ENCODE measurements at places on chromosomes 1 and 21.

DNA sequence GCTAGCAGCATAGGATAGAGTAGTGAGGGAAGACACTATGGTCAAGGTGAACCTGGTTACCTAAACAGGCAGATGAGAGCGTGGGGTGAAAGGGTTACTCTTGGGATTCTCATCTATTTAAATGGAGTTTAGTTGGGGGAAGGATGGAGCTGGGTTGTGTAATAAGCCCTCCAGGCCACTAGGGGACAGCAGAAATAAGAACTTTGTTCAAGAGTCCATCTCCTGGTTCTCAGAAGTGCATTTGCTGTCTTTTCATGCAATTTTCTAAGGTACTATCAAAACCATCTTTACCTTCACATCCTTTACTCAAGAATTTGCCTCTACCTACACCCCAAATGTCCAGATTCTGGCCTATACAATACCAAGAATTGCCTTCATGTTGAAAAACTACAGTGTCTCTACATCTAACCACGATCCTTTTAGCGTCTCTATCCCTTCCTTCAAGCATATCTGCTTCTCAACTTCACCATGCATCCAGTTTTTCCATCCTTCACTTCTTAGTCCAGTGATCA is 28.0 kb downstream of the SLAMF1 start:
- no peak for DNase-seq

GRCh38 chr1:39205781-39206464 is 1.4 kb downstream of the MACF1 start:
- no peak for DNase-seq

- peak; percentile 78 for DNase-seq
Measured at GRCh38 chr1:12541274-12542137, 76.5 kb downstream of the DHRS3 start.

GRCh38 chr21:43739621-43740435 is 20.9 kb downstream of the PDXK start:
- no peak for DNase-seq

DNA sequence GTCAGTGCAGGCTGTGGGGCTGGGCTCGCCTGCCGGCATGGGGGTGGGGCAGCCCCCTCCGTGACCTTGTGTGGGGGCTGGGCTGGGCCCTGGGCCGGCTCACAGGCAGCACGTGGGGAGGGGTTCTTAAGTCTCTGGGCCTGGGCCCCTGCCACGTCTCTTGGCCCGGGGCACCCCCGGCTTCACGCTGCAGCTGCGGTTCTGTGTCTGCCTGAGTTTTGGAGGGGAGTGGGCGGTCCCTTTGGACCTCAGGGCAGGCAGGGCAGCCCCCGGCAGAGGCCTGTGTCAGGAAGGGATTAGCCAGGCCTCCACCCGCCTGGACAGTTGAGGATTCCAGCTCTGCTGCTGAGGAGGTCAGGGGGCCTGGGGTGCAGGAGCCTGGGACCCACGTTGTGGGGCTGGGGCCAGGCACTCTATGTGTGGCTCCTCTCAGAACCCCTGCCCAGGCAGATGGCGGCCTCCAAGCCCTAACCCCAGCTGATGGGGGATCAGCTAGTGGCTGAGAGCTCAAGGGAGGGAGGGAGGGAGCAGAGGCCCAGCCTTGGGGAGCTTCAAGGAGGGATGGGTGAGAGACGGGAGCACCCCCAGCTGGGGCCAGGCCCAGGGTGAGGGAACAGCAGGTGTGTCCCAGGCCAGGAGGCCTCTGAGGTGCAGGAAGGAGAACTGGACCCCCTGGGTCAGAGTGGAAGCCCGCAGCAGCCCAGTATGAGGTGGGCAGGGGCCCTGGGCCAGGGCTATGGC is 1.8 kb upstream of the PLCH2 start:
- peak; percentile 44 for DNase-seq

DNA sequence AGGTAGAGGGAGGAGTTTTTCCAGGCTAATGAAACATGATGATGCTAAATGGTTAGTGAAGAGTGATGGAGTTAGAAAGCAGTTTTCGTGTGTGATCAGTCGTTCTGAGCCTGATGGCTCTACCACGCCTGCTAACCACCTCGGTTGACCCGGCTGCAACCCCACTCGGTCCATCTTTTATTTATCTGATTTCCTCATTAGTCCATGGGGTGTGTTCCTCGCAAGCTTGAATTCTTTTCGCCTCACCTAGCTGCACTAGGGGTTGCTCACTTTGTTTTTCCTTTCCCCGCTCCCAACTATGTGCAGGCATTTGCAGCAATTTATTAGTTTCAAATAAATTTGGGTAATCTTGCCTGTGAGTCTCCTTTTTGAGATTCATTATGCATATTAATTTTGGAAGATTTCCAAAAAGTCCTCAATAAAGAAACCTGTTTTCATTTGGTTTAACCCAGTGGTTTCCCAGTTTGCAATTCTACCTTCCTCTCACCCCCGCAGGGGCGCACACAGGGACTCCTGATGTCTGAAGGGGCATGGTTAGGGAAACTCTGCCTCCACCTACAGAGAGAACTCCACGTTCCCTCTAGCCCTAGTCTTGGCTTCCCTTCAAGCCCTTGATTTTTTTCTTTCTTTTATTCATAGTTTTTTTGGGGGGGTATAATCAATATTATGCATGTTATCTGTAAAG is 12.6 kb downstream of the B3GALT5 start:
- no peak for DNase-seq

DNA sequence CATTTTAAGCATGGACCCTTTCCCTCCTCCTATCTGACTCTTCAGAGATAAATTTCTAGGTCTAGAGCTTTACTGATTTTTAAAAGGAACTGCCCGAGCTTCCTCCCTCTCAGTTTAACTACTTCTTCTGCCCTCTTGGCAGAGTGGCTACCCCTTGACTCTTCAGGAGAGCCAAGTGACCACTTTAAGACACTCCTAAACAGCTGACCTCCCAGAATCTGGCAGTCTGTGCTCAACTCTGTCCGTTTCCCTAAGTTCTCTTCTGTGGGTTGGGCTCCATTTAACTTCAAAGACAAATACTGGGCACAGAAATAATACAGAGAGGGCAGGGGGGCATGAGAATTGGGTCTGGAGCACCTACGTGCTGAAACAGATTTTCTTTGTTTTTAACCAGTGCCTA is 196.3 kb upstream of the FOXD3 start:
- DNase-seq = no peak

DNA sequence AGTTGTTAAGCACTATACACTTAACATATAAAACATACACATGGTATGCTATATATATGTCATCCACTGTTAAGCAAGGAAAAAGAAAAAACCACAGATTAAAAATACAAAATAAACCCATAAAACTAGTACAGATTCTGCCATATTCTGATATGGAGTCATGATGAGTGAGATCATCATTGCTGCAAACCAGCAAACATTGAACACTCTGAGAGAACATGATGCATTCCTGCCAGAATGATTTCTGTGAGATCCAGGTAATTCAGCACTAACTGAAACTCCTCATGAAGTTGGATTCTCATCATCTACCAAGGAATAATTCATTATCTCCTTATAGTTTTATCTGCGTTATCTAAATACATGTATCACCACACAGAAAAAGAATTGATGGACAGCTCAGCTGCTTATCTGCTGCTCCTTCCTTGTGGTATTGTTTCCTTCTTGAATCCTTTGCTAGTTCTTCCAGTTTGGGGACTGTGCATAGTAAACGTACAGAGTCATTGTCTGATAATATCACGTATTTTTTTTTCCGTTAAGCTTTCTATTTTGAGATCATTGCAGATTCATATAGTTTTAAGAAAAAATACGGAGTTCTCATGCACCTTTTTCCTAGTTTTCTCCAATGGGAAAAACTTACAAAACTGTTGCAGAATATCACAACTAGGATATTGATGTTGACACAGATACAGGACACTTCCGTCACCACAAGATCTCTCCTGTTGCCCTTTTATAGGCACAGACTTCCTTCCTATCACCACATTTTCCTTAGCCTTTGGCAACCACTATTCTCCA is 9.3 kb downstream of the RAB4A start:
- no peak for DNase-seq

- no peak for DNase-seq
Measured at GRCh38 chr1:19403256-19403655, 82.1 kb downstream of the CAPZB start.

DNA sequence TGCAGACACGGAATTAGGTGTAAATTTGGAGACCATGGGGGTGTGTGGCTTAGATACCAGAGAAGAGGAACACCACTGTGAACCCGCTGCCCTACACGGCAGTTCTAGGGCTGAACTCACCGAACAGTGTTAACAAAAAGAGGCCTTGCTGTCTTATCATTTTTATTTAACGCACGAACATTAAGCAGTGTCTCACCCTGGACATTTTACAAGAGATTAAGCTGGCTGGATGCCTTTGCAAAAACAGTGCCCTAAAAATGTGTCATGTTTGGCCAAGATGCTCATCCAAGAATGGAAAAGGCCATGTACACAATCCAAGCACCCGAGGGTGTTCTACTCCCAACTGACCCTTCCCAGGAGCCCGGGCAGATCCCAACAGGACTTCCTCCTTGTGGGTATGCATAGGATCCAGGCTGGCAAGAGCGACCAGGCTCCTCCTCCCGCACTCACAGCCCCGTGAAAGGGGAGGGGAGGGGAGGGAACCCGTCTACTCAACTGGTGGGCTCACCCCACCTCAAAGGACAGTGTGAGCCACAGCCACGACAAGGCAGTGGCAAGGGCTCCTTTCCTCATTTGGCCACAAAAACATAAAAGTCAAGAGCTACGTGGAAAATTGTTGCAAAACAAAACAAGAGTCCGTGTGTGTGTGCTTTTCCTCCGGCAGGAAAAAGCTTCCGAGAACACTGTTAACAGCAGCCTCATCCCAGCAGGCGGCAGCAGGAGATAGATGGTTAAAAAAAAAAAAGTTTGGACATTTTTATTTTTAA is 20.3 kb downstream of the C2CD2 start:
- DNase-seq = no peak

GRCh38 chr1:89699451-89699986 is 66.6 kb downstream of the LRRC8C start:
- DNase-seq = no peak

DNA sequence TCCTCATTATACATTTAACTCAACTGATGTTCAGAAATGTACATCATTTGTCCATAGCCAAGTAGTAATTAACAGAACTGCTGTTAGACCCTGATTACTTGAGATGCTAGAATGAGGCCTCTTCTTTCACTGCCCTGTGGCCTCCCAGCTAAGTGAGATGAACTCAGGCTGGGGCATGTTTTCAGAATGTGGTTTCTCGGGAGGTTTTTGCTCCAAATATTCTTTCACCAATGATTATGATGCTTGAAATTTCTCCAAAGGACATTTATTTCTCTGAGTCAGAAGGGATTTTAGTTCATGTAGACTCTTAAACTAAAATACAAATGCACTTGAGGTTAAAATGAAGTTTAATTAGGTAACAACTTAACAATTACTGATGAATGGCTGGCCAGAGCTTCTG is 34.6 kb upstream of the ADAMTS5 start:
- DNase-seq = no peak

DNA sequence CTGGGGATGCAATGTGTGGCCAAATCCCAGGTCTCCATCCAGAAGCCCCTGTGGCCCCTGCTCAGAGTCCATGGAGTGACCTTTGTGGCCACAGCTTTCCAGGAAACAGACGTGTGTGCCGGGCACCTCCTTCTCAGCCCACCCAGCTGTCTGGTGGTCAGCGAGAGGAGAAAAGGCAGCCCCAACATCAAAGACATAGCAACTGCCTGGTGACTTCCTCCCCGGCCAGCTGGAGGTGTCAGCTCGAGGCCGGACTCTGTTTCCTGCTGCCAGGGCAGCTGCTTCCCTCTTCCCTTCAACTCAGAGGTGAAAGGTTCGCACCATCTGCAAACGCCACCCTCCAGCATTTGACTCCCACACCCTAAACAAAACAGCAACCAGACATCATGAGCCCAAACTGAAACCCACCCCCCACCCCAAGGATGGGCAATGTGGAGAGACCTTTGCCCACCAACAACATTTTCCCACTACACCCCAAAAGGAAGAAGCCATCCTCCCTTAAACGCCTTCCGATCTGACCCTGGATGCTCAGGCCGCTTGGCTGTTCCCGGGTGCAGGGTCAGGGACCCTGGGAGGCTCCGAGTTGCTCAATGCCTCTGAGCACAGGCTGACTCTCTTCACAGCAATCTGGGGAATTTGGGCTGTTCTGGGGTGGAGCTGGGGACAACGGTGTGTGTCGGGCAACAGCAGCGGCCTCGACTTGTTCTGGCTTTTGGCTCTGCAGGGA is 162.3 kb downstream of the PSMG1 start:
- DNase-seq = peak; percentile 64

DNA sequence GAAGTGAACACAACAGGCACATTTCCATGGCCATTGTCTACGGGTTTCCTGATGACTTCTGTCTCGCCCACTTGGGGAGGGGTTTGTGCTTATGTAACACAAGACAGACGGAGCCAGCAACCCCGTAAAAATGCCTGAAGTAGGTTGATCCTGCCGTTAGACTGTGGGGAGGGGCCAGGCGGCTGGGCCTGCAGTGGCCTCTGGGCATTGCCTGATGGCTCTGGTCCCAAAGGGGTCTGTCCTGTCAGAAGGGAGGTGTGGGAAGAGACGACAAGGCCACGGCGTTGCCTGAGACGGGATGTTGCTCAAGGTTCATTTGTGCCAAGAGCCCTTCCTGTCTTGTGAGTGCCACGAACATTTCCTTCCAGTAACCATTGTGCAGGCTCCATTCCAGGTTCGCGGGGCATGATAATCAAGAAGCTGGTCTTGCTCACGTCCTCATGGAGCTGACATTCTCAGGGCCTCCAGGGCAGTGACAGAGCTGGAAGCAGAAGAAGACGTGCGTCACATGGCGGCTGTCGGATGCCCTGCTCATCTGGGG is 44.7 kb downstream of the ABCG1 start:
- peak; percentile 35 for DNase-seq

DNA sequence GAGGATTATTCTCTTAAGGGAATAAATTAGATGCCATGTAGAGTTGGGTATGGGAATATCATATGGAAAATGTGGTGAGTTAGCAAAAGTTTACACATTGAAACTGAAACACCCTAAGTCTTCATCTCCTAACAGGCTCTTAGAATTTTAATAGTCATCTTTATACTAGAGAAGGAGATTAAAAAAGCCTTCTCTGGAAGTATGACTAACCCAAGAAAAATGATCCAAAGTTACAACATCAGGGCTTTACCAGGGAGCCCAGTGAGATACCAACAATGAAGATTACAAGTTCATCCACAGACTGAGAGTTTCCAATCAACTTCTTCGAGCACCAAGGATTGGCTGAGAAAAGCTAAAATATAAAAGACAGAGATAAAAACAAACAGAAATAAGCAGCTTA is 70.0 kb upstream of the KIAA0040 start:
- no peak for DNase-seq

DNA sequence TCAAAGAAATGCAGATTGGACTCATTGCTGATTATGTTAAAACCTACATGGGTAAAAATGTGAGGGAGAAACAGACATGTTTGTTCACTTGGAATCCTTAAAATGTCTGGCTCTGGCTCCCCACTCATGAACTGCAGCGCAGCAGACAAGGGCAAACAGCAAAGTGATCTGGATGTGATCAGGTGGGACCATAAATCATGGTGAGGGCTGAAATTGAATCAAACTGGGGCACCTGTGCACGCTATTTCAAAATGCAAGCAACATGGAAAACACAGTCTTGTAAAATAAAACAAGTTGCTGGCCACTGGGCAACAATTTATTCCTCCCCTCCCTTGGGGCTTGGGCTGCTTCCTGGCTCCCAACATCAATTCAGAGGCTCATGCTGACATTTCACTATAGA is 373.4 kb downstream of the SEC16B start:
- DNase-seq = no peak

Data from femur (tissue), 1 donor.